Left lobe of liver (tissue), 2 donors: ENCODE measurements at places on chromosomes 2 and 18.

DNA sequence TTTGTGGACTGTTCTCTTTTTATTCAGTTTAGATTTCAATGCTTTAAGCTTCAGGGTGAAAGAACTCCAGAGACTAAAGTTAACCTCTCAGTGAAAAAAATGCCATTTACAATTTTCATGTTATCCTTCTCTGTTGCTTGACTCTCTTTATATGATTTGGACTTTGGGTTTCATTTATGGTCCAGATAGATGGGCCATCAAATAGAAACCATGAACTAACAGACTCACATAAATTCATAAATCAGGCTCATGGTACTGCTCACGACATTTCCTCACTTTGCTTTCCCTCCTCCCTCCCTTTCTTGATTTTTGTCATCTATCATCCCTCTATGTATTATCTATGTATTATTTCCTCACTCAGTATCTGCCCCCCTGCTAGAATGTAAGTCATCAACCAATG, 10.0 kb downstream of the FAM110C start:
- no peak for DNase-seq

DNA sequence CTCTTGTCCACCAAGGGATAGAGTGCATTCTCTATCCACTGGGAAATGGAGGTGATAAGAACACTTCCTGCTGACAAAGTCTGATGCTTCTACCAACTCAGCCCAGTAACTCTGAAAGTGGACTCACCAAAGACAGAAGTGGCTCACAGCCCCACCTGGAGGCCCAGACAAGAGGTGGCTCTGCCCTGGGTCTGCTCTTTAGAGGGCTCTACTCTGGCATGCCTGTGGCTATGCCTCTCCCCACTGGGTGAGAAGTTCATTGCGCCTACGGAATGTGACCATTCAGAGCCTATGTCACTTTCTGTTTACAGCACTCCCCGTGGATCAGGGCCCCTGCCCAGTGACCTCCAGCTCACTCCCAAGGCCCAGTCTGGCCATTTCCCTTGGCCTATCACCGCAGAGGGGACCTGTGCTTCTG, 13.5 kb upstream of the XDH start:
- no peak for DNase-seq

DNA sequence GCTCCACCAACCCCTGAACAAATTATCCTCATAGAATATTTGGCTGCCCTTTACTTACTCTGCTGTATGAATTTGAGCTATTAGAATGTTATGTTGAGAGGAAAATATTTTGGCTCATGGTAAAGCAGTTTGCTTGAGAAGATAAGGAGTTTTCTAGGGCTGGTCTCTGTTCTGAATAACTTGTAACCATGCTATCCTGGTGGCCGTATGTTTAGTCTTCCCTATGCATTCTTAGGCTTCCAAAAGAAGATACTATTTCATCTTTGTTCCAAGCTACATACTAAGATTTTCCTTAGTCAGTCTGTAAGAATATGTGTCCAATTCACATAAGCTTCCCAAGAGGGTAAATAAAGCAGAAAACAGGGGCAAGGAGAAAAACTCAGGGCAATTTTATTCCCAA, 1105.1 kb upstream of the PIK3C3 start:
- no peak for DNase-seq

DNA sequence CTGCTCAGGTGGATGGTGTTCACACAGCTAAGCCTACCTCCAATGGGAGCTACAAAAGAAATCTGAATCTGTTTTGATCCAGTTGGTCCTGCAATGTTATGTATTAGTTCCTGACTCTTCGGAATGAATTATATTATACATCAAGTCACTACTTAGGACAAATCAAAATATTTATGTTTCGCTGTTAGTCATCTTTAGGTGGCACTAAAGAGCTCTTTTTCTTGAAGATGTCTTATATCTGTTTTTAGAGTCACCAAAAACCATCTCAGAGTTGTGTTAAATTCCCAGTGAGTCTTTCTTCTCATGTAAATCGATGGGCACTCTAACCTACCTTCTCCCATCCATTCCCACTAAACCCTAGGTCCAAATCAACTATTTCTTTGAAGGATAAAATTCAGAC, 2.2 kb downstream of the DNER start:
- no peak for DNase-seq

GRCh38 chr18:55419947-55420664, 167.9 kb downstream of the TCF4 start:
- no peak for DNase-seq

- DNase-seq: no peak
These were observed 22.2 kb downstream of the ZNF516 start for GRCh38 chr18:76472829-76473228.

DNA sequence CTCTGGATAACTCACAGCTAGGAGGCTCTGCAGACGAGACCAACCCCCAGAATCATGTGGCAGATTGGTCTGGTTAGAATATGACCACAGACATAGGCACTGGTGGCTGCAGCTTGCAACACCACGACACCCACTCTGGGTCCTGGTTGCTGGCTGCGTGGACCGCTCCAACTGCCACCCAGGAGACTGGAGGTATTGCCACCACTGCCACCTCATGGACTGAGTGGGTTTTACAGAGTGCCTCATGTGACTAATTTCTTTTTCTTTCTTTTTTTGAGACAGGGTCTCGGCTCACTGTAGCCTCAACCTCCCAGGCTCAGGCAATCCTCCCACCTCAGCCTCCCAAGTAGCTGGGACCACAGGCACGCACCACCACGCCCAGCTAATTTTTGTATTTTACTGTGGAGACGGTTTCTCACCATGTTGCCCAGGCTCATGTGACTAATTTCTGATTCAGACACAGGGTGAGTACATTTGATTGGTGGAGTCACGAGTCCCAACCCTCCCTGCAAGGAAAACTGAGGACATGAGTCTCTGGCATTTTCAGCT, 29.9 kb upstream of the NT5DC4 start:
- peak; percentile 76 for DNase-seq

- peak; percentile 63 for DNase-seq
These were observed 1.3 kb downstream of the HS6ST1 start for GRCh38 chr2:128317181-128317898.

DNA sequence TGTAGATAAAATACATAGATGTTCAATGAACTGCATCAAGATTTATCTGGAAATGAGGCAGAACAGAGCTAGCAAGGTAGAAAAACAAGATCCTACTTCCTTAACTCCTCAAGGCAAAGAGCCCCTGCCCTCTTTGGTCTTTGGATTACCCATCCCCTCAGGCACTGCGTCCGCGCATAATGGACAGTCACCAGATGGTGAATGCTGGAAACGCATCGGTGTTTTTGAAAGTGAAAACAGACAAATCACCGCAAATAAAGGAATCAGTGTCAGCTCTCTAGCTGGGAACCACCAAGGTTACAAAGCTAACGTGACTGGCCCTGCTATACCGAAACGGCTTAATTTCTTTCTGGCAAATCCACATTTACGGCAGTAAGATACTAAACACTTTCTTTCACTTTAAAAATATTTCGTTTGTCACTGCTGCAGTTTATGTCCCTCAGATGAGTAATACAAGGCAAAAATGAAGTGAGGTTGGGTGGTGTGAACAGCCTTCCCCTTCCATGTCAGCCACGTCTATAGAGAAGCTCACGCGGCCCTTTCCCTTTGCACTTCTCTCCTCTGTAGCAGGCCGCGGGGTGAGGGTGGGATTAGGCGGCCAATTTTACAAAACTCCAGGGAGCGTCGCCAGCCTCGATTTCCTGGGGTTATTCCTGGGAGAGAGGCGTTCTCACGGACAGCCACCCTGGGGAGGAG, 627 bp upstream of the GALR1 start:
- no peak for DNase-seq

DNA sequence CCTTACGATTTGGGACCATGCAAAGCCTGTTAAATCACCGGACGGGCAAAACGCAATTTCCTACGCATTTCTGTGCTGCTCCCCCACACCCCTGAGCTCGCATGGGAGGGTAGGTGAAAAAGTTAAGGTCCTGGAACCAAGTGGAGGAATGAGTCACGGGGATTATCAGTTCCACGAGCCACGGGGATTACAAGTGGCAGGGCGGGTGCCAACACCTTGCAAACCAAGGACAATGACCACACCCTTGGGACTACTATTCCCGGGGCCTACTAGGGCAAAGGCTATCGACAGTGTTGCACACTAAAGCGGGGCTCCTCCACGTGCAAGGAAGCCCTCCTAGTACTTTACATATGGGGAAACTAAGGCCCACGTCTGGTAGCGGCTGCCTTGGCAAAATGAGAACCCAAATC, 447 bp downstream of the RETSAT start:
- peak; percentile 75 for DNase-seq

GRCh38 chr18:24656551-24657443, 196.4 kb downstream of the HRH4 start:
- DNase-seq: no peak

GRCh38 chr2:102606353-102606752, 13.0 kb upstream of the SLC9A2 start:
- no peak for DNase-seq

DNA sequence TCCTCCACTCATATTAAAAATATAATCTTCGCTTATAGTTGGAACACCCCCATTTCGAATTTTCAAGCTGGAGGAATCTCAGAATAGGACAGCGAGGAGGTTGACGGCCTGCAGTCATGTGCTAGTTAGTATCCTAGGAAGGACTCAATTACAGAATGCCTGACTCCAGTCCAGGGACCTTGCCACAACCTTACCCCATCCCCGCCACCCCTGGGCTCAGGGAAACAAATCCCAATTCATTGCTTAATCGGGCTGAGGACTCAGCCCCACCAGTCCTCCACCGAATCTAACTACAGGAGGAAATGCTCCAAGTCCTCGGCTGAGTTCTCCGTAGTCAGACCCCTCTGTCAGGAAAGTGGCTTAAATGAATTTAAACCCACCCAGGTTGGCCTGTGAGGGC, 31.7 kb upstream of the ZBTB7C start:
- DNase-seq: no peak

DNA sequence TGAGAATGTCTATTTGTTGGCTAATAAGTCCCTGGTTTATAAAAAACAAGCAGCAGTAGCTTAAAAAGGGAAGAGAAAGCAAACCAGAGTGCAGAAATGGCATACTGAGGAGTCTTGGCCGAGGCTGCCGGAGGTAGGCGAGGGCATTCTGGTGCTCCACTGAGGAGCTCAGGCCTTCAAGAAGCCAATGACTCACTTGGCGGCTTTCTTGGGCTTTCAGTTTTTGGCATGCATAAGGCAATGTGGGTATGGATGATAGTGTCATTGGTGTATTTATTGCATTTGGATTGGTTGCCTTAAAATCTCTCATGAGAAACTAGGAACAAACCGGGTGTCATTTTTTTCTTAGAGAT, 119.6 kb upstream of the ARL5A start:
- no peak for DNase-seq

- DNase-seq: no peak
These were observed 17.7 kb upstream of the SP3 start for GRCh38 chr2:173982918-173983317.

- no peak for DNase-seq
These were observed 180.9 kb upstream of the GALNT5 start for GRCh38 chr2:157076526-157077161.

GRCh38 chr2:58047373-58047935, 848 bp downstream of the VRK2 start:
- no peak for DNase-seq
